ENCODE measurements at places on chromosomes 1 and 21. TPM values are rescaled to one million over a fixed set of nuclear protein-coding genes. Genes with fewer than 3 reads are reported as not detected.

The JUN gene
- 109 TPM for total RNA-seq

The TRIM45 gene
- total RNA-seq: 4.8 TPM

The MCOLN2 gene
- 3.1 TPM for total RNA-seq

The C1orf141 gene
- not detected for total RNA-seq

The SERPINC1 gene
- 0.41 TPM for total RNA-seq

The ETV3 gene
- 24.8 TPM for total RNA-seq

DNA sequence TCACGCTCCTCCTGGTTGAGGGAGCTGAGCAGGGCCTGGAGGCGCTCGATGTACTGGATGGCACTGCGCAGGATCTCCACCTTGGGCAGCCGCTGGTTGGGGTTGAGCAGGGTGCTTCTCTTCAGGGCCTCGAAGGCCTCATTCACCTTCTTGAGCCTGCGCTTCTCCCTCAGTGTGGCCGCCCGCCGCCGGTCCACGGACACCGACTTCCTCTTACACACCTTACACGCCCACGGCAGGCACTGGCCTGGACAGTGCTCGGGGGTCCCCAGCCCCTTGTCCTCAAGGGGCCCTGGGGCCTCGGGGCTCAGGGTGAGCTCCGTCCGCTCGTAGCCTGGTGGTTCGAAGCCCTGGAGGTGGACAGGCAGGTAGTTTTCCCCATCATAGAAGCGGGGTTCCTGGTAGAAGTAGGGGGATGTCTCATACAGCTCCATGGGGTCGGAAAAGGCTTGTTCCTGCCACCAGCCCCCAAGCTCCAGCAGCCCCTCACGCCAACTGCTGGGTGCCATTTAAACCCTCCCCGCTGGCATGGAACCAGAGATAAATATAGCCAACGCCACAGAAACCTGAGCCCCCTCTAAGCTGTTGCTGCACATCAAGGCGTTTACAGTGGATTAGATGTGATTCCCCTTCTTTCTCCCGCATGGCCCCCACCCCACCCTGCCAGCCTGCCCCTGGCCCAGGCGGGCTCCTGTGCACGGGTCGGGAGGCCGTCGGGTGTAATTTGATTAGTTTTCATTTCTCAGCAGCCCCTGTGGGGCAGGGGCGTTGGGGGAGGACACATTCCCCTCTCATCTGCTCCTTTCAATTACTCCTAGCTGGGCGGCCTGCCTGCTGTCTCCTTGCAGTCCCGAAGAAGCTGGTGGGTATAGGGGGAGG lies at the start of gene MYOG:
TSS of gene MYOG (minus strand) at position 485 of the 879 bp plus-strand sequence. CDS start at position 434, 51 bp downstream.
- DNase-seq: no peak

GRCh38 chr1:165842671-165843129 lies 15.3 kb downstream of the UCK2 start:
- no peak for DNase-seq

DNA sequence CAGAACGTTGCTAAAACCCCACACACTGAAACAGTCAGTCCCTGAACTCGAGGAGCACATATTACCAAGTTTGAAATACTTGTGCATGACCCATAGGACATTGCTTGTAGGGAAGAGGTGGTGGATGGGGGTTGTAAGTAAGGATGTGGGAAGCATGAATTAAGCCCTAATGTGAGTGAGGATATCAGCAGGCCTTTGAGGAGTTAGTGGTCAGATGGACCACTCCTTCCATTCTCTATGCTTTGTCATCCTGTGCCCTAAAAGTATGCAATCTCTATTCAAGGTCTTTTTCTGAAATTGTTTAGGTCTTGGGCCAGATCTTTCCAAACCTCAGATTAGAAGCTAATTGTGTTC lies 70.9 kb upstream of the SAMSN1 start:
- no peak for DNase-seq
